ENCODE measurements at places on chromosomes 5 and 9.
A peak's percentile ranks its signal among the peaks of the same experiment; 100 is the strongest.

DNA sequence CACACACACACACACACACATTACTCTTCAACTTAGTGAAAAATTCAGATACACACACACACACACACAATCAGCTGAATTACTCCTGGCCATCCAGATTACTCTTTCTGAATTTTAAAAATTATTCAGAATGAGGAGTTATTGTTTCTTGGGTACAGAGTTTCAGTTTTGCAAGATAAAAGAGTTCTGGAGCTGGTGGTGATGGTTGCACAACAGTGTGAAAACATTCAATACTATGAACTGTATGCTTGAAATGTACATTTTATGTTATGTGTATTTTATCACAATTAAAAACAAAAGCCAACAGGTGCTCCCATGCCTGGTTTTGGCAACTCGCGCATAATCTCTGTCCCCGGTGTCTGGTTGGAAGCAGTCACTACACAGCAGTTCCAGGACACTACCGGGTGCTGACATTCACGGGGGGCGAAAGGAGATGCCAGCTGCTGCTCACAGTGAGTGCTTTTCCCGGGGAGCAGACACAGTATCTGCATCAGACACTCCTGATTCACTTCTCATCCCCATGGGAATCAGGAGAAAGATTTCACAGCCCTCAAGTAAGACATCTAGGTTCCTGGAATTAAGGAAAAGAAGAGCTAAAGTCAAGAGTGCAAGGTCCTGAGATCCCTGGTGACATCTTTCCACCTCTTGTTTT, 55.7 kb downstream of the LHFPL2 start:
- DNase-seq = no peak

DNA sequence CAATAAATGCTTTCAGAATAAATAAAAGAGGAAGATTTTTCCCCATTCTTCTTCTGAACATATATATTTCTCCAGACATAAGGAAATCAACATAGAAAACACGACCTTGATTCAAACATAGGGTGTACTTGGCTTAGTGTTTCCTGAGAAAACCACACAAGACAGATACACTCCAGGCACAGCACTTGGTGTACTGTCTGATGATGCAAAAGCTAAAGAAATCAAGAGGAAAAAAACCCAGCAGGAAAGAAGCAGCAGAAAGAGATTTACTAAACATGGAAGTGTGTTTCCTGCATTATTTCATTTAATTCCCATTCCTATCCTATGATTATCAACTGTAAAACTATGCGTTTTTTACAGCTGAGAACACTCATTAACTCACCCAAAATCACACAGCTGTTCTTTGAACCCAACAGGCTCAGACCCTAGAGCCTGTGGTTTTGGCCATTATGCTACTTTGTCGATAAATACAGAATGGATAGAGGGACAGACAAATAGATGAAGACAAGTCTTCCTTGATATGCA, 46.1 kb downstream of the NIPAL4 start:
- no peak for DNase-seq

DNA sequence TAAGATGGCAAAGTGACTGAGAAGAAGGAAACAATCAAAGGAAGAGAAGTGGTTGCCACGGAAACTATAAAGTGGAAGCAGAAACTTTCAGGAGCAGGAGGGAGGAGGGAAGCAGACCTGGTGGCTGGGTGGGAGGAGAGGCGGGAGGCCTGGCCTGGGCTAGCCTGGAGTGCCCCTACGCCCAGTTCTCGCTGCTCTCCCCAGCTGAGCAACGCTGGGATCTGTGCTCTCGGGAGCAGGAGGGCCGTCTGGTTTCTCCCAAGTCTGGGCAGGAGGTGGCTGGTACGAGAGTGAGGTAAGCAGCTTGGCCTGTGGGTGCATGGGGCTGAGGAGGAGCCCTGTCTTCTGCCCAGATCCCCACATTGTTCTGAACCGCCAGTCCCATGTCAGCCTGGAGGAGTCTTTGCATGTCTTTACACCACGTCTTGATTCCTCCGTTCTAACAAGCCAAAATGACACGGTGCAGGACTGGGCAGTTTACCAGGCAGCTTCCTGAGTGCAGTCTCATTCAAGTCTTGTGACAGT, 15.0 kb upstream of the DAB2IP start:
- no peak for DNase-seq

GRCh38 chr9:2199999-2200796, 185.1 kb downstream of the SMARCA2 start:
- no peak for DNase-seq

DNA sequence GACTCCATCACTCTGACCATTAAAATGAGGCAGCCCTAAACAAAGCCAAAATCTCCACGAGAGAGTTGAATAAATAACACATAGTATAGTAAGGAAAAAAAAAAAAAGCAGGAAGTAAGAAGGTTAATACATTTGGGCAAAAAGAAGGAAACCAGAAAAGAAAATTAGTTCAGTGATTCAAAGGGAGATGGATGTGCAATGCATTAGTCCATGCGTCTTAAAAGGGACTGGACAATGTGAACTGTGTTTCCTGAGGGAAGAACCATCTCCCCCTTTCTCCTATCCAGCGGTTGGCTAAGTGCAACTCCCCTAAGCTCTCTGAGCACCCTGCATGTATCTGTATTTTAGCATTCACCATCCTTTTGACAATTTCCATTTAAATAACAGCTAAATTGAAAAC, 1.4 kb downstream of the ANKRA2 start:
- no peak for DNase-seq

- DNase-seq = no peak
These were observed 17.3 kb downstream of the LPCAT1 start for GRCh38 chr5:1506242-1507013.

DNA sequence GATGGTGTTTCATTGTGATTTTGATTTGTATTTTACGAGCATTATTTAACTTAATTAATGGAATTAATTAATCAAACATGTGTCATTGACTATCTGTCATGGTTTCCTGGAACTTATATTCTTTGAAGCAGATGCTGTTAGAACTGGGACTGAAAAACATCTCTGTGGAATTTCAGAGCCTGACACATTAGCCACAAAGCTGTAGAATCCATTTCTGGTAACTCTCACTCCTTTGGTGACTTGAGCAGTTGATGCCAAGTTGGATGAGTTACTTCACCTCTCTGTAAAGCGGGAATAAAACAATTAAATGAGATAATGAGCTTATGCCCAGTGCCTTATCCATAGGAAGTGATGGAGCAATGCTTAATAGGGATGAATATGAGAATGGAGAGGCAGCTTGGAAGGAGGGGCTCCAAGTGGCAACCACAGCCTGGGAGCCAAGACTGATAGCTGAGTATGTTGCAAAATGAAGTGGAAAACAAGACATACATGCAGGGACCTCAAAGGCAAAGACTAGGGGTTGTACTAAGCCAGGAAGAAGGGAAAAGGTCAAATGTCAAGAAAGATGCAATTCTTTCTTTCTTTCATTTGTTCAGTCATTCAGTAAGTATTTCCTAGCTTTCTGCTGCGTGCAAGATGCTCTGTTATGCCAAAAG, 23.1 kb upstream of the ADRA1B start:
- DNase-seq = no peak

GRCh38 chr5:66546541-66546940, 49.7 kb upstream of the MAST4 start:
- DNase-seq = no peak

DNA sequence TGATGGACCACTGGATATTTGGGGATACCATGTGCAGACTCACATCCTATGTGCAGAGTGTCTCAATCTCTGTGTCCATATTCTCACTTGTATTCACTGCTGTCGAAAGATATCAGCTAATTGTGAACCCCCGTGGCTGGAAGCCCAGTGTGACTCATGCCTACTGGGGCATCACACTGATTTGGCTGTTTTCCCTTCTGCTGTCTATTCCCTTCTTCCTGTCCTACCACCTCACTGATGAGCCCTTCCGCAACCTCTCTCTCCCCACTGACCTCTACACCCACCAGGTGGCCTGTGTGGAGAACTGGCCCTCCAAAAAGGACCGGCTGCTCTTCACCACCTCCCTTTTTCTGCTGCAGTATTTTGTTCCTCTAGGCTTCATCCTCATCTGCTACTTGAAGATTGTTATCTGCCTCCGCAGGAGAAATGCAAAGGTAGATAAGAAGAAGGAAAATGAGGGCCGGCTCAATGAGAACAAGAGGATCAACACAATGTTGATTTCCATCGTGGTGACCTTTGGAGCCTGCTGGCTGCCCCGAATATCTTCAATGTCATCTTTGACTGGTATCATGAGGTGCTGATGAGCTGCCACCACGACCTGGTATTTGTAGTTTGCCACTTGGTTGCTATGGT, 54.5 kb upstream of the HNRNPA0 start:
- no peak for DNase-seq

GRCh38 chr5:142845402-142845921, 75.3 kb downstream of the ARHGAP26 start:
- no peak for DNase-seq

DNA sequence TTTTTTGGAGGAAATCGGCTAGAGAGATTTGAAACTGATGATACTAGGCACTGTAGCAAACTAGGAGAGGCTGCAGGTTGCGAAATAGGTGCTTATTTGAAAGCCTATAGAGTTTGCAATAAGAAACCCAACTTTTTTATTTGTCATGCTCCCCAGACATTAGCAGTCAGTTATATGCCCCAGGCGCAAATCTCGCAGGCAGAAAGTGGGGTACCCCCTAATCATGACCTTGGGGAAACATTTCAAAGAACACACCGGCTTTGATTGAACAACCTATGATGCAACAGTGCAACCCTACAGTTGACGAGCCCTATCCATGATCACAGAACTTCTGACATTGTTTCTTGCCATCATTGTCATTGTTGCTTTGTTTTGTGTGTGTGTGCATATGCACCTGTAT, 510.5 kb downstream of the RAB3C start:
- DNase-seq = no peak

DNA sequence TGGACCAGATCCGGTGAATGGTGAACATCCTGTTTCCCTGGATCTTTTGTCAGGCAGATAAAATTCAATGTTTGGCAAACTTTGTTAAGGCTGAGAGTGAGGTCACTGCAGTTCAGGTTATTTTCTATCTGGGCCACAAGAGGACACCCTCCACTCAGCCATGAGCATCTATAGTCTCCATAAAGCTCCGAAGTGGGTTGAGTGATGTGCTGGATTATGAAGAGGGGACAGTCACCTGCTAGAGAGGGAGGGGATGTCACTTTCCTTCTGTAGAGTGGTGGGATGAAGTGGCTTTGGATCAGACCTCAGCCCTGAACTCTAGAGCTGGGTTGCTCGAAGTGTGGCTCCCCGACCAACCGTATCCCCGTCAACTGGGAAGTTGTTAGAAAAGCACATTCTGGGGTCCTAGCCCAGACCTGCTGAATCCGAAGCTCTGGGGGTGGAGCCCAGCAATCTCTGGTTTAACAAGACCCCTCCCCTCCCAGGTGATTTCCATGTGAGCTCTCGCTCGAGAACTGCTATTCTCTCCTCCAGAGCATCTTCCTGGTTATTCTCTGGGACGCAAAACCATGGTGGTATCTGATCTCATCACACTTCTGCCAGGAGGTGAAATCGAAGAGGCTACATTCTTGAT, 31.8 kb upstream of the FGF1 start:
- DNase-seq = no peak

DNA sequence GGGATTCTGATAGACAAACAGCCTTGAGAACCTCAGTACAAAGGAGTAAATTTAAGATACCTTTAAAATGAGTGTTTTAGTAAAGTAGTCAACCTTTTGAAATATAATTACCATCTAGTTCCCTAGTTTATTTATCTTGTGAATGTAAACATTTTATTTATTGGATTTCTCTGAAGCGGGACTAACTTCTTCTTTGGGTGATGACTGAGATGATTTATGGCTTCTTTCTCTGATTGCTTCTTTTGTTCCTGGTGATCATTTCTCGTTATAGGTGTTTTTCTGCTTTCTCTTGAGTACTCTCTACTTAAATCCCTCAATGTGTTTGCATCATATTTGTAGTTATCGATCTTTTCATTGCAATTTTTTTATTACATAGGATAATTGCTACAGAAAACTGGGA, 33.2 kb downstream of the PRDM6 start:
- DNase-seq = no peak

- no peak for DNase-seq
These were observed 98.6 kb downstream of the TMEM215 start for GRCh38 chr9:32881948-32882347.

DNA sequence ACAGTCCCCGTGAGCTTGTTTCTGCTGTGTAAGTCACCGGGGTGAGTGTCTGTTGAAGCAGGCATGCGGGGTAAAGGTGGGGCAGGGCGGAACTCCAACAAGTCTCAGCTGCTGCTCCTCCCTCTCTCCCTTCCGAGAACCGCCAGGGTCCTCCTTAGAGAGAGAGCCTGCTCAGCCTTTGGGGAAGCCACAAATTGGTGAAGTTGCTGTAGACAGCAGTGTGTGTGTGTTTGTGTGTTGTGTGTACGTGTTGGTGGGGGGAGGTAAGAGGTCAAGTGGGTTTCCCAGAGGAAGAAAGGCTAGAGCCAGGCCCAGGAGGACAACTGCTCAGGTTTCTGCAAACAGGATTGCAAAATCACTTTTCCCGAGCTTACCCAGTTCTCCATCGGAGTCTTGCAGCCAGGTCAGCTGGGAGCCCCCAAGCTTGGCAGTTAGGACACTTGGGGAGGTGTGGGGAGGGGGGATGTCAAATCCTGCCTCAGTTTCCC, 38.9 kb upstream of the DAB2IP start:
- DNase-seq = no peak

GRCh38 chr9:114723931-114724330, 41.9 kb upstream of the TEX48 start:
- no peak for DNase-seq

DNA sequence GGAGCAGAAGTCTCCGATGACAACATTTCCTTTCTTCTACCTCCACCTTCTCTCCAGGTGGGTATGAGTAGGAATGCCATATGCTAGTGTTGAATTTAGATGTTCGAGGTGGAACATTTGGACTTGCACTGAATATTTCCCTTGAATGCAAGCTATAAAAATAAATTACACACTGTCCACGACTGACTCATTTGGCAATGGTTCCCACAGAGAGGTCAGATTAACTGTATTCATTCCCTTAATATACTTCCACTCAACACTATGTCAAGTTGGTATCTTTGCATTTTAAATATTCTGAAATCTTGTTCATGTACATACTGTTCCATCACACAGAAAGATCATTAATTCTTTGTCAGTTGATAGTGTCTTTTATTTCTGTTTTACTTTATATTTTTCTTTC, 222.6 kb upstream of the PIK3R1 start:
- DNase-seq = no peak

DNA sequence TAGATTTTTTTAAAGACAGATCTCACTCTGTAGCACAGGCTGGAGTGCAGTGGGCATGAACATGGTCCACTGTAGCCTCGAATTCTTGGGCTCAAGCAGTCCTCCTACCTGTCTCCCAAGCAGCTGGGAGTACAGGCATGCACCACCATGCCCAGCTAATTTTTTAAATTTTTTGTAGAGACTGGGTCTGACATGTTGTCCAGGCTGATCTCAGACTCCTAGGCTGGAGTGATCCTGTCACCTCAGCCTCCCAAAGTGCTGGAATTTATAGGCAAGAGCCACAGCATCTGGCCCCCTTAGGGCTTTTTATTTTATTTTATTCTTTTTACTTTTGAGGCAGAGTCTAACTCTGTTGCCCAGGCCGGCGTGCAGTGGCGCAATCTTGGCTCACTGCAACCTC, 56.4 kb downstream of the NSD1 start:
- DNase-seq = peak; percentile 30

All from activated CD8-positive, alpha-beta memory T cell treated with anti-CD3 and anti-CD28 coated beads for 24 hours (primary cell).